ENCODE measurements at places on chromosomes 1 and 21. TPM values are rescaled to one million over a fixed set of nuclear protein-coding genes. Genes with fewer than 3 reads are reported as not detected.
A peak's percentile ranks its signal among the peaks of the same experiment; 100 is the strongest.

Gene TNN
- 4.1 TPM for total RNA-seq

Gene DDAH1
- total RNA-seq, result 10.8 TPM

Gene ATP6V1G3
- total RNA-seq, result not detected

Gene OR10J1
- not detected for total RNA-seq

Gene OR4F29
- total RNA-seq, result not detected

Gene ALPL
- total RNA-seq, result 11.7 TPM

Gene FCRLB
- total RNA-seq, result 0.36 TPM

Gene TMEM167B
- 22.3 TPM for total RNA-seq

- no peak overlapping the region for H3K27ac ChIP-seq
- no peak overlapping the region for H3K4me3 ChIP-seq
- H3K4me1 ChIP-seq, result no peaks in the 10 kb centered on the region
- H3K36me3 ChIP-seq, result no peaks in the 10 kb centered on the region
Measured at GRCh38 chr1:36772647-36773495, 261.4 kb downstream of the GRIK3 start.

- H3K36me3 ChIP-seq, result peaks cover 21% of the 10 kb centered on the region
- H3K27ac ChIP-seq, result no peak overlapping the region
- H3K4me3 ChIP-seq, result peak overlapping the region; percentile 12
- DNase-seq, result no peak
- no peaks in the 10 kb centered on the region for H3K27me3 ChIP-seq
- H3K4me1 ChIP-seq, result no peaks in the 10 kb centered on the region
Measured at GRCh38 chr1:112589766-112590165, 29.2 kb downstream of the ST7L start.

GRCh38 chr1:21933397-21934248 is 3.5 kb downstream of the HSPG2 start:
- H3K4me3 ChIP-seq, result peak overlapping the region; percentile 88
- H3K4me1 ChIP-seq, result peaks cover 60% of the 10 kb centered on the region
- peaks cover 26% of the 10 kb centered on the region for H3K27me3 ChIP-seq
- peak; percentile 46 for DNase-seq
- H3K36me3 ChIP-seq, result peaks cover 39% of the 10 kb centered on the region

DNA sequence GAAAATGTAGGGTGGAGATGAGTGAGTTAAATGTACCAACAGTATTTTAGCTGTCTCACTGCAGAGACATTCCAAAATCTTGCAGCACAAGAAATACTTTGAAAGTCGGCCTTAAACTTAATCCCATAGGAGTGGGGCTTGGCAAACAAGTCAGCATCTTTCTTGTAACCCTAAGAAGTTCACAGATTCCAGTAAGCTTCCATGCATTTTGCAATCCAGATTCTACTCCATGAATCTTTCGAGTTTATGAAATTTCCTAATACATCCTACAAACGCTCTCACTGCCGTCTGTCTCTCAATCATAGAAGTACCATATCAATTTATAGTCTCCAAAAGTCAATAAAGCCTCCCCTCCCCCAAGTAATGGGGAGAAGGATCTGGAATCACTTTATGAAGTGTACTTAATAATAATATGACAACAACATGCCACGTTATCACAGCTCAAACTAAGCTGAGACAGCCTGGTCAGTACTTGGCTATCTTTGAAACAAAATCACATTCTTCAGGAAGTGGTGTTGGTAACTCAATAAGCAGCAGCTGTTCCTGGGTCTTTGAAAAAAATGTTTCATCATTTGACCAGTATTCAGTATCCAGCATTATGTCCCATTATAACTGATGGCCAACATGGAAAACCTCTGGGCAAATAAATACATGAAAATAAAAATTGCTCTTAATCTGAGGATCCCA is 317.4 kb upstream of the RUNX1 start:
- H3K27me3 ChIP-seq, result no peaks in the 10 kb centered on the region
- DNase-seq, result no peak
- H3K4me3 ChIP-seq, result no peak overlapping the region
- no peak overlapping the region for H3K27ac ChIP-seq

DNA sequence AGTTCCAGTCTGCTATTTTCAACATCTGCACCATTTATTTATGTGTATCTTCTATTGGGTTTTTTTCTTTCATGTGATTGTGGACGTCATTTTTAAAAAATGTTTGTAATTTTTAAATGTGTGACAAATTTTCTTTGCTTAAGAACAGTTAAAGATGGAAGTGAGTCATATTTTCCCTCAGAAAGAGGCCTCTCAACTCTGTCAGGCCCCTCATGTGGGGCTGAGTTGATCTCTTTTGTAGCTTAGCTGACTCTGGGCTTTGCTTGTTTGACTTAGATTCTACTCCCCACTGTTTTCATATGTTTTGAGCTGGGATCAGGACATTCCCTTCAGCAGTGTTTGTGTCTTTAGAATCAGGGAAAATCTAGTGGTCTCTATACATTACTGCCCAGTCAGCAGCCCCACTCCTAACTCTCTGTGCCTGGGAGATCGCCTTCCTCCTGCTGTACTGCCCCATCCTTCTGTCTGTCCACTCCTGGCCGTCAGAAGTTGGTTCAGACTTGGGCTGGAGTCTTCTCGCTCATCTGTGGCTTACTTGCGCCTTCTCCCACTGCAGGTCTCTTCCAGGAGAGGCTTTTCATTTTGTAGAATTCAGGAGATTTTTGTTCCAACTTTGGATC is 137.4 kb downstream of the DYRK1A start:
- no peak for DNase-seq
- H3K27me3 ChIP-seq, result peaks cover 1% of the 10 kb centered on the region
- peaks cover 37% of the 10 kb centered on the region for H3K4me1 ChIP-seq
- H3K4me3 ChIP-seq, result no peak overlapping the region
- peak overlapping the region; percentile 84 for H3K27ac ChIP-seq

DNA sequence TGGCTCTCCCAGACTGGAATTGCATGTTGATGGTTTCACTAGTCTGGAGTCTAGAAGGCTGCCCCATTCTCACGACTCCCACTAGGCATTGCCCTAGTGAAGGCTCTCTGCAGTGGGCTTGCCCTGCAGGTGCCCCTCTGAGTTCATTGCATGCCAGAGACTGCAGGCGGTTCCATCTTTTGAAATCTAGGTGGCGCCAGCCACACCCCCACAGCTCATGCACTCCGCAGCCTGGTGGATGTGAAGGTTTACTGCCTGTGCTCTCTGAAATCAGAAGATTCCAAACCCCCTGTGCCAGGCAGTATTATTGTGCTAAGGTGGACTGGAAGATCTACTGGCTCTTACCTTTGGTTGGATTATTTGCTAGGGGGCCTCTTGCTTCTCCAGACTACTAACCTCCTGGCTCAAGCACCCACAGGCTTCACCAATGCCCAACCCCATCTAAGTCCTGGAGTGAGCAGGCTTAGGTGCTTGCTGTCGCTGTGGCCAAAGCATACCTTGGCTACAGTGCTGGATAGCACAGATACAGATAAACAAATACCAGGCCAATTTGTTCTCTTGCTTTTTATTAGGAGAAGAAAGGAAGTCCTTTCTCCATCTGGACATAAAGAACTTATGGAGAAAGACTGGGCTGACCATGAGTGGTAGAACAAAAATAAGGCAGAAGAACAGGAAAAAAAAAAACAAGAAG is 83.5 kb upstream of the SIM2 start:
- H3K36me3 ChIP-seq, result peaks cover 8% of the 10 kb centered on the region
- no peak overlapping the region for H3K4me3 ChIP-seq

GRCh38 chr1:82813386-82813785 is 1012.7 kb downstream of the ADGRL2 start:
- DNase-seq, result no peak
- H3K27ac ChIP-seq, result no peak overlapping the region
- H3K27me3 ChIP-seq, result no peaks in the 10 kb centered on the region
- H3K36me3 ChIP-seq, result no peaks in the 10 kb centered on the region

DNA sequence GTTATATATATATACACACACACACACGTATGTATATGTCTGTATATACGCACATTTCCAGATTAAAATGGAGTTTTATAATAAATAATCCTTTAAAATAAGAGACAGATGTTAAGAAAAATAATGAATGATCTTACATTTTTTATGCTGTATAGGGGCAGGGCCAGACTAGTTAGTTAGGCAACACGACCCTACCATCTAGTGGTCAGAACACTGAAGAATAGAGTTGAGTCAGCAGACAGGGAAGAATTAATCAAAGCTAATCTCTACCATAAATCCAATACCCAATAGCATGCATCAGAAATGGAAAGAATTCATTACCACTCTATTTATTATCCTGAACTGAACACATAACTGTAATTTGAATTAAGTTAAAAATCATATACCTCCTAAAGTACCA is 156.7 kb downstream of the BRINP3 start:
- no peaks in the 10 kb centered on the region for H3K27me3 ChIP-seq
- no peak overlapping the region for H3K4me3 ChIP-seq
- peak; percentile 12 for DNase-seq
- no peak overlapping the region for H3K27ac ChIP-seq

DNA sequence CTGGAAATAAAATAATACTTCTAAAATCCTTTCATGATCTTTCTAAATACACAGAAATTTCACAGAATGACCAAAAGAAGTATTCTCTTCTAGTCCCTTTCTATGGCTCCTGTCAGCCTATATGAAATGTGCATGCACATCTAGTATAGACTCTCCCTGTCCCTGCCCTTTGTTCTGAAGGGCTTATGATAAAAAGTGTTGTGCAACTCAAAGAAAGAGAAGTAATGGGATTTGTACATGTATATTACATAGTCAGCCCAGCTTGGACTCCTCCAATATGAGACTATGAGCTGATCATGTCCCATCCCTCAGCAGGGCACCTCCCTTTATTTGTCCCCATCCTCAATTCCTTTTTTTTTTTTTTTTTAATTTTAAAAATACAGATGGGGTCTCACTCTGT is 42.1 kb upstream of the LAX1 start:
- H3K4me3 ChIP-seq, result no peak overlapping the region
- peaks cover 10% of the 10 kb centered on the region for H3K4me1 ChIP-seq
- H3K27me3 ChIP-seq, result peaks cover 8% of the 10 kb centered on the region
- H3K36me3 ChIP-seq, result peaks cover 49% of the 10 kb centered on the region
- no peak overlapping the region for H3K27ac ChIP-seq

- DNase-seq, result peak; percentile 71
- peak within 1 kb of the TSS; percentile 100 for H3K4me3 ChIP-seq
- peak within 1 kb of the TSS; percentile 97 for H3K27ac ChIP-seq
- H3K4me1 ChIP-seq, result peaks cover 36% of the 10 kb centered on the region
Measured at GRCh38 chr1:224434691-224435317, at the start of gene WDR26. TSS of gene WDR26 (minus strand) at chr1:224434797.

DNA sequence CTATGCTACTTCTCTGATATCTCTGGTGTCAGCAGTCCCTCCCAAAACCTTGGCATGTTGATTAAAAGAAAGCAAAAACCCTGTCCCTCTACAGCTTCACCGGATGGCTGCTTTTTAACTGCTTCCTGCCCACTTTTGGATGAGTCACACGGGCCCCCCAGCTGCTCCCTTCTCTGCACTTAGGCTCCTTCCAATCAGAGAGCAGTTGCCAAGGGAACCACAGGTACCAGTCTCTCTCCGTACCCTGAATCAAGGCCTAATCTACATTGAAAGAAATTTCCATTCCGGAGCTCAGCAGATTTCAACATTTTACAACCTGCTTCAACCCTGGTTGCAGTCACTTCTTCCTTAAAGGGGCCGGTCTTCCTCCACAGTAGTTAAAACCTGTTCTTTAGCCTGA is 70.6 kb upstream of the GJB5 start:
- no peak for DNase-seq
- H3K4me1 ChIP-seq, result peaks cover 16% of the 10 kb centered on the region
- H3K27me3 ChIP-seq, result peaks cover 4% of the 10 kb centered on the region
- no peak overlapping the region for H3K27ac ChIP-seq
- H3K36me3 ChIP-seq, result no peaks in the 10 kb centered on the region
- H3K4me3 ChIP-seq, result no peak overlapping the region

- no peaks in the 10 kb centered on the region for H3K4me1 ChIP-seq
- H3K36me3 ChIP-seq, result peaks cover 9% of the 10 kb centered on the region
- DNase-seq, result no peak
Measured at GRCh38 chr1:178552856-178553255, 39.9 kb downstream of the TEX35 start.

DNA sequence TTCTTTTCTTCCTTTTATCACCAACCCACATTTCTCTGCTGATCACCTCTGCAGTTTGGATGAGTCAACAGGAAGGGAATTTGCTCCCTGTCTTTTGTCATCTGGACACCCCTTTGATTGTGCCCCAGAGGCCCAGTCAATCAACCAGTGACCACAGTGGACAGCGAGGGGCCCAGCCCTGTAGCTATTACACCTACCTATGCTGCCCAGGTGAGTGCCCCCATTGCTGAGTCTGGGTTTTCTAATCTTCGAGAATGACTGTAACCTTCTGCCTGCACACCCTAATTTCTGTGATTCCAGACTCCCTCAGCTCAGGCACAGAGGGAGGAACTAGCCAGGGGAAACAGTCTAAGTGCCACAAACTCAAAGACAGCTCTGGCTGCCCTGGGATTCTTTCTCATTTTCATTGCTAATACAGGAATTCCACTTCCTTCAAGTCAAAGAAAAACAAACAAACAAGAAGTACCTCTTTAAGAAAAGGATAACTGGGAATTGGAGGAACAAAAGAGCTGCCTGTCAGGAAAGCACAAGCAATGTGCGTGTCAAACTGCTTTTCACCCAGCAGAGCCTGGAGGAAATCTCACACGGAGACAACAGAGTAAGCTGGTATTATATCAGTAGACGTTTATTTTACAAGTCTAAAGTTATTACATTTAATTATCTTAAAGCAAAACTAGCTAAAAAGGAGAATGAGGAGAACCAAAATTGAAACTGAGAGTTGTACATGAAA is 311.1 kb downstream of the AJAP1 start:
- H3K36me3 ChIP-seq, result no peaks in the 10 kb centered on the region
- no peak overlapping the region for H3K27ac ChIP-seq
- no peak overlapping the region for H3K4me3 ChIP-seq
- no peak for DNase-seq

DNA sequence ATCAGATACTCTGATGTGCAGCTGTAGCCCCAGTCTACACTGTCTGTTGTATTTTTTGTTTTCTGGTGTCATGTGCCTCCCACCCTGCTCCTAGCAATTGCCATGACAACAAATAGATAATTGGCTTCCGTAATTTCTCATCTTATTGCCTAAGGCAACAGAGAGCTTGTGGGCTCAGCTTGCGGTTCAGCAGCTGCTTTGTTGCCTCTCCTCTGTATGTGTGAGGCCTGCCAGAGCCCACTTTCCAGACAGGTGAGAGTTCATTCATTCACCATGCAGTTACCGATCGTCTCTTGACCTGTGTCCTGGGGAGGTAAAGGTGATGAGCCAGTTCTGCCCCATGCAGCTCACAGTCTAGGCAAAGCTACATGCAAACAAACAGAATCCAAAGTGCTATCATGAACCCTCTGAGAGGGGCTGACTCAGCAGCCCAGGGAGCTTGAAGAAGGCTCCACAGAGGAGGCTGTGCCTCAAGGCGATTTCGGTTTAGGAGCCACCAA is 11.9 kb downstream of the LGALS8 start:
- H3K4me1 ChIP-seq, result peaks cover 6% of the 10 kb centered on the region
- no peak overlapping the region for H3K27ac ChIP-seq
- H3K27me3 ChIP-seq, result no peaks in the 10 kb centered on the region
